ENCODE measurements at places on chromosomes 4 and X.

GRCh38 chrX:73768886-73769285, 205.9 kb downstream of the CHIC1 start:
- DNase-seq, result no peak

- DNase-seq, result no peak
Measured at GRCh38 chrX:72371405-72371804, 65.7 kb upstream of the CITED1 start.

DNA sequence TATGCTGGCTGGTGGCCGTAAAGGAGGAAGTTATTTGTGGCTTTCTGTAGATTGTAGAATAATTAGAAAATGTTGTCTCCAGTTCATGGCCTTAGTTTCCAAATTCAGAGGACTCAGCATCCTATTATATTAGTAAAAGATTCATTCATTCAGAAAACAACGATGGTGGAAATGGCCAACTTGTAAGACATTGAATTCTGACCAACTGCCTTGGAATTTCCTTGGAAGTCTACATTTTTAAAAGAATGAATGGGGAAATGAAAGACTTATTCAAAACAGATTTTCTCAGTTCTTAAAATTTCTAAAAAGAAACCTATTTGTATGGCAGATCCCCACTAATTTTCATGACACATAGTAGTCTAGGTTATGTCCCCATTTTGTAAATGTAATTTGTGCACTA, 561.5 kb downstream of the ANKRD50 start:
- DNase-seq, result no peak

DNA sequence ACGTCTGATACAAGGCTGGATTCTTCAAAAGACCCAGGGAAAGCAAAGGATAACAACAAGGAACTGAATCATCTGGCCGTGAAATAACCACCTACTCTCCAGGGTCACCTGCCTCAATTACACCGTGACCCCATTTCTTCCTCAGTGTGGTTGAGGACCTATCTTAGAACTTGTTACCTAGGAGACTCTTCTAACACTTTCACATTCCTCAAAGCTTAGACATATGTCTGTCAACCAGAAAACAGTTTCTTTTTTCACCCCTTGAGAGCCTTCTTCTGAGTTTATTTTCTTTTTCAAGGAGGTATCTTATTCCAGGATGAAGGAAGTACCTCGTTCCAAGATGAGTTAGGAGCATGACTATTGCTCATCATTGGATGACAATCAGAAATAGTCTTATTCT, 337.8 kb downstream of the ARHGAP24 start:
- DNase-seq, result no peak

- DNase-seq, result no peak
Measured at GRCh38 chr4:16977081-16977480, 78.6 kb upstream of the LDB2 start.

DNA sequence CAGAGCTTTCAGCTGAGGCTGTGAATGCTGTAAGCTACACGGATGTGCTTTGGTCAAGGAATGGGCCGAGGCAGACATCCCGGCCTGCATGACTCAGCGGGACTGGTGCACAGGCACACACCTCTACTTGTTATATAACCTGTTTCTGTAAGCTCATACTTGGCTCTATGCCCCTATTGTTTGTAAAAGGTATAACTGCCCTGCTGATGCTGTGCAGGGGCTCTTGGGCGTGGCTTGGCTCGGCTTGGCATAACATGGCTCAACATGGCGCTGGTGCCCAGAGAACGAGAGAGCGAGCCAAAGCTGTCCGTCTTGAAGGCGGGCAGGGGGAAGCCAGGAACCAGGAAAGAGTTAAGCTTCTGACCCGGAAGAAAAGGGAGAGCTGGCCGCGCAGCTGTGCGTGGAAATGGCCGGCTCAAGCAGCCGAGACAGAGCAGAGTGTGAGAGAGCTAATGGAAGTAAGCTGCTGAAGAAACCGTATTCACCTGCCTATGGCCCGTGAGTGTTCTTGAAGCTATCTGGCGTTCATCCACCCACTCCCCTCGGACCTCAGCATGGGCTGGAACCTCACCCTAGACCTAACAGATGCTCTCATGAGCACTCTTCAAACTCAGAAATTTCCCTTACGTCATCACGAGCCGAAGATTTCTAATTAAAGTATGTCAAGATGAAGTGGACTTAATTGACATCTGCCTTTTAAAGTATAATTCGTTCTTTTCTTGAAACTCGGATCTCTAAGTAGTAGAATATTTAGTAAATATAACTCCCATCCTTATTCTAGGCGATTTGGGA, 286.3 kb upstream of the AGA start:
- no peak for DNase-seq

GRCh38 chr4:128350449-128351045, 62.9 kb upstream of the PGRMC2 start:
- DNase-seq, result no peak

GRCh38 chr4:48031802-48032525, 15.4 kb downstream of the NIPAL1 start:
- DNase-seq, result no peak

DNA sequence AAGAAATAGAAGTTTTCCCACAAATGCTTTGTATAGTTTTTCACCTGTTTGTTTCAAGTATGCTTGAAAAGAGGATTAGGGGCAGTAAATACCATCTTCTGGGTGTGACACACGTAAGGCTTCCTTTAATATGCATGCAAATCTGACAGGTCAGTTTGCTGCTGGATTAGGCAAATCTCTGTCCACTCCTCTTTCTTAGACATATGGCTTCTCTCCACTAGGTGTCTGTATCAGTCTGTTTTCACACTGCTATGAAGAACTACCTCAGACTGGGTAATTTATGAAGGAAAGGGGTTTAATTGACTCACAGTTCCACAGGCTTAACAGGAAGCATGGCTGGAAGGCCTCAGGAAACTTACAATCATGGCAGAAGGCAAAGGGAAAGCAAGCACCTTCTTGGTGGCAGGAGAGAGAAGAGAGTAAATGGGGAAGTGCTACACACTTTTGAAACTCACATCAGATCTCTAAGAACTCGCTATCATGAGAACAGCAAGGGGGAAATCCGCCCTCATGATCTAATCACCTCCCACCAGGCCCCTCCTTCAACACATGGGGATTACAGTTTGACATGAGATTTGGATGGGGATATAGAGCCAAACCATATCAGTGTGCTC, 66.9 kb downstream of the TAB3 start:
- DNase-seq, result no peak

DNA sequence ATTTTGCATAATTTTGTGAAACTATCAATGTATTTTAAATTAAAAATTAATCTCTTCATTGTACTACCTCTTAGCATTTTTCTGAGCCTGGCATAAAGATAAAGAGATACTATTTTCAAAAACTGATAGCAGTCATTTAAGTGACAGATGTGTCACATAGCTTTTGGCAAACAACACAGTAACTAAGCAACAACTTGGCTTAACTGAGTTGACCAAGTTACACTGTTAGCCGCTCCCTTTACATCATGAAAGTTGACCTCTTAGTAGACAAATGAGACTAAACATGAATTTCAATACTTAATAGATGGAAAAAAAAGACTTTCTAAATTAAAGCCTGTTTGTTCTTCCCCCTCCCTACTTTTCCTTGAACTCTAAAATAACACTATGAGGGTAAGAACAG, 62.0 kb downstream of the ATP8A1 start:
- no peak for DNase-seq

DNA sequence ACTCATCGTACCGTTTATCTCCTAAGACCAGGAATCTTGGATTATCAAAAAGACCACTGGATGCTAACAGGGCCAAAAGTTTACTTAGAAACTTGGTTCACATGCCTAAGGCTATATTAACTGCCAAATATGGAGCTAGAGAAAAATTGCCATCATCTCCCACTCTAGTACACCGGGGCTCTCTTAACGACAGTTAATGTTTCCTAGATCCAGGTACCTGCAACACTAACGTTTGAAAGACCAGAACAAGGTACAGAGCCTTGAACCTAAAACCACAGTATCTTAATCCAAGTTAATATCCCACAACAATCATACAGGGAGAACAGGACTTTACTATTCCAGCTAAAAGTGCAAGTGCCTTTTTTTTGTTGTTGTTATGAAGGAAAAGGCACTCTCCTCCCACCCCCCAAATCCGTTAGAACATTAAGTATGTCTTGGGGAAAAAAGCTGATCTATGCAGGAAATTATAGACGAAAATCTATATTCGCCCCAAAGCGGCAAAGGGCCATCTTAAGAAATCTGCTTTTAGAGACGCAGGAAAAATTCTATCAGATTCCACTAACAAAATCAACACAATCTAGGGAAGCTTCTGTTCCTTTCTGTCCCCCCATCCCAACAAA, 1.3 kb downstream of the G3BP2 start:
- DNase-seq, result no peak

GRCh38 chrX:64186974-64187761, 18.3 kb downstream of the AMER1 start:
- no peak for DNase-seq

All from CD4-positive, alpha-beta T cell treated with Interleukin-12 subunit alpha and Interleukin-12 subunit beta, for 1 hour (primary cell).